HS-5 (cell line): ENCODE measurements at places on chromosomes 7 and 10.

DNA sequence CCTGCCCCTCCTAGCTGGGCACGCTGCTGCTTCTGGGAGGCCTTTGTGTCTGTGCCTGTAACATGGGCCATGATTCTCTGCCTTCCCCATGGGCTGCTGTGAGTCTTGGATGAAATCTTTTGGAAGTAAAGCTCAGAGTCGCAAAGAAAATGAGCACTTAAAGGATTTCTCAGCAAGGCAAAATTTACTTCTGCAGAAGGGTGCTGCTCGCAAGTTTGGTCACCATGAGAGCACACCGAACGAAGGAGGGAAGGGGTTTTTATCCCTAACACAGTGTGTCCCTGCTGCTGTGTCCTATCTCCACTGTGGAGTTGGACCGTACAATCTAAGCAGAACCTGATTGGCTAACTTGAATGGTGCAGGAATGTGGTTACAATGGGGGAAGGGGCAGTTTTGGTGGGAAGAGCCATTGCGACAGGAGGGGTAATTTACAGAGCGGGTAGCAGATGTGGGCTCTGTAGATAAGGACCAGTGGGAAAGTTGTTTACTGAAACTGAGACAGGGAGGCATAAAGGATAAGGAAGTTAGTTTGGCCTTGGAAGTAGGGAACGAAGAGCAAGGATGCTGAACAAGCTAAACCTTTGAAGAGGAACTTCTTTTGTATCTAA, 57.5 kb downstream of the FANK1 start:
- no peak for DNase-seq

DNA sequence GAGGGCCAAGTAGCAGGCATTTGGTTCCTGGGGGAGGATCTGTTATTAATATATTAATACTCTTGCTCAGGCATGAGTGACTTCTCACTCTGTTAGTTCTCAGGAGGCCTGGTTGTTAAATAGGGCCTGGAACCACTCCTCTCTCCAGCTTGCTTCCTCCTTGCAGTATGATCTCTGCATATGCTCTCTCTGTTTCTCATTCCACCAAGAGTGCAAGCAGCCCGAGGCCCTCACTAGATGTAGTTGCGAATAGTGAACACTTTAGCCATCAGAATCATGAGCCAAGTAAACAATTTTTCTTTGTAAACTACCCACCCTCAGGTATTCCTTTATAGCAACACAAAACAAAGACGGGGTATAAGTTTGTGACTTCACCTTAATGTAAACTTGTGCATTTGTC, 784.3 kb downstream of the DNAJB9 start:
- no peak for DNase-seq

GRCh38 chr7:88888684-88889083, 93.1 kb upstream of the TEX47 start:
- DNase-seq, result no peak

- no peak for DNase-seq
Observed at GRCh38 chr10:110744782-110745181, 100.6 kb downstream of the RBM20 start.

DNA sequence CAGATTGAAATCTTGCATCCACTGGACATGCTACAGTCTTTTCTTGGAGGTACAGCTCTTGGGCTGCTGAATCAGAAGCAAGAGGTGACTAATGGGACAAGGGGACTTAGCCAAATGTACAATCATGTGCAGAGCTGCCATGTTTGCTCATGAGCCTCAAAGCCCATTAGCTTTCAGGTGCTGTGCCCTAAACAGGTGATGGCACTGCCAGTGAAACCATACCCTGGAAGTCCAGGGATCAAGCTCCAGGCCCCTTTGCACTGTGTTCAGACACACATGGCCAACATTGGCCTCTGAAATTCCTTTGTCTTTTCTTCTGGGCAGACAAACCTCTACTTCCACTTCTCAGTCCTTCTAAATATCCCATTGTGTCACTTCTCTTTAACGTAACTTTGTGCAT, 328.2 kb downstream of the GRID1 start:
- DNase-seq, result no peak

- DNase-seq, result no peak
Observed at GRCh38 chr7:120996988-120997345, 8.5 kb downstream of the CPED1 start.

DNA sequence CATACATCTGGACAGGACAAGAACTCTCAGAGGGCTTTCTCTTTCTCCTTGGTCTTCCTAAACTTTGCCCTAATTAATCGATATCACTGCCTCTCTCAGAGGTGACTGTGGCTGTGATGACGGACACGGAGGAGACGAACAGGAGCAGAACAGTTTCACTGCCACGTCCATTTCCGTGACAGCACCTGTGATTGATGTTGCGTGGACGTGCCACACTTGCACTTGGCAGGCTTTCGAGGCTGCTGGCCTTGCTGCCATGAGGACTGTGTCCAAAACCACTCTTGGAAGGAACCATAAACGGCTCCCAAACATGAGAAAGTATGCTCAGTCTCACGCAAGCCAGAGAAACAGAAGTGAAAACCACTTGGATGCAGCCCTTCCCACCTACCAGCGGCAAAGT, 308.1 kb downstream of the DNAJB6 start:
- no peak for DNase-seq

GRCh38 chr10:79052291-79053080, 16.3 kb upstream of the ZMIZ1 start:
- DNase-seq, result no peak

DNA sequence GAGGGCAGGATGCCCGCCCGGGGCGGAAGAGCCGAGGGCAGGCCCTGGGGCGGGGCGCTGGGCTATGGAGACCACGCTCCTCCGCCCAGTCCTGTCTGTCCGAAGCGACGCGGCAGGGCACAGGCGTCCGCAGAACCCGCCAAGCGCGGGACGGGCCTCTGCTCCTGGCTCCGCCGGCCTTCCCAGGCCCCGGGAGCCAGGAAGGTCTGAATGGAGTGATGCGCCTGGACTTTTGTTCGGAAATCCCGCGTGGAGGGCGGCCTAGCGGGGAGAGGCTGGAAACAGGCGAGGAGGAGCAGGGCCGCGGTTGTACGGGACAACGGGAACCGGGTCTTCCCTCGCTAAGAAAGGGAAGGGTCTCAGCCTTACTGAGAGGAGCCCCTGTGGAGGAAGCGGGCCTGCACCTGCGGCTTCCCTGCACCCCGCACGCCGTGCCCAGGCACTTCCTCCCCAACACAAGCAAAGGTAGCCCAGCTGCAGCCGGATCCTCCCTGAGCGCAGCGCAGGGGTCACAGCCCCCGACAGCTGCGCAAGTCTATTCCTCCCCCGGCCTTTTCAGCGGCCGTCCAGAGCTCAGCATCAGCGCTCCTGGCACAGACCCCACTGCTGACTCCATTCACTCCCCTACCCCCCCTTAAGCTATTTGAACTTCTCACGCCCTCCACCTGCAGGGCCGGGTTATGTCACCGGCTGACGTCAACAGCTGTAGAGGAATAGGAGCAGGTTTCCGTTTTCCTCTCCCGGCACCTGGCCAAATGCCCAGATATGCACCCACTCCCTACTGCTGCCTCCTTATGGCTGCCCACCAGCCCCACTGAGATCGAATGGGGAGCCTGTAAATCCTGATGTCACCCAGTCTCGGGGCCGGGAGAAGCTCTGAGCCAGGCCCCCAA, 143.2 kb upstream of the RET start:
- no peak for DNase-seq

DNA sequence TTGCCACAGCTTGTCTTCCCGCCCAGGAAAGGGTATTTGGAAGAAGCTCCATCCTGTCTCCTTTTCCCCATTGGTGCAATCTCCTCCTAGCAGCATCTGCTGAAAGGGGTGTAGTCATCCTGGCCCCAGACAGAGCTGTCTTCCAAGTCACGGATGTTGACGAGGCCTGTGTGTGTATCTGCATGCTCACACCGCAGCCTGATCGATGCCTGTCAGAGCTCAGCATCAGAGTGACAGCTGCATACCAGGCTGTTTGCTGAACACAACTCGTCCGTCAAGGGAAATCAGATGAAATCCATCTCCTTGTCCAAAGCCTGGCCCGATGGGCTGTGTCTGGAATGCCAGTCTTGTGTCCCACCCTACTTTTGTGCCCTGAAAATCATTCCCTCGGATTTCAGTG, 21.2 kb upstream of the LRRC4 start:
- DNase-seq, result no peak

- DNase-seq, result no peak
Observed at GRCh38 chr7:166338-167060, 25.9 kb upstream of the FAM20C start.

- DNase-seq, result peak; percentile 80
Observed at GRCh38 chr10:52451817-52452216, 137.7 kb downstream of the DKK1 start.

DNA sequence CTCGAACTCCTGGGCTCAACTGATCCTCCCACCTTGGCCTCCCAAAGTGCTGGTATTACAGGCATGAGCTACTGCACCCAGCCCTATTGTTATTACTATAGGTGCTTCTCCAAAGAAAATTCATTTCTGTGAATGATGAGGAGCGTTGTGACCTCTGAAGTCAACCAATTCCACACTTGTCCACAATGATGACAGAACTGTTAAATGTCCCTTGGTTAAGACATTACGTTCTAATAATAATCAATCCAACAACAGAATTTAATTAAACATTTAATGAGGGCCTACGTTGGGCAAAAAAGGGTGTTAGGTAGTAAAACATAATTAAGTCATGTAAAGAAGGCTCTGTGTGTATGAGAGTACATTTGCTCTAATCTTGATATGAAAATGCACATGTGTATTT, 18.2 kb downstream of the POLR3A start:
- DNase-seq, result no peak

DNA sequence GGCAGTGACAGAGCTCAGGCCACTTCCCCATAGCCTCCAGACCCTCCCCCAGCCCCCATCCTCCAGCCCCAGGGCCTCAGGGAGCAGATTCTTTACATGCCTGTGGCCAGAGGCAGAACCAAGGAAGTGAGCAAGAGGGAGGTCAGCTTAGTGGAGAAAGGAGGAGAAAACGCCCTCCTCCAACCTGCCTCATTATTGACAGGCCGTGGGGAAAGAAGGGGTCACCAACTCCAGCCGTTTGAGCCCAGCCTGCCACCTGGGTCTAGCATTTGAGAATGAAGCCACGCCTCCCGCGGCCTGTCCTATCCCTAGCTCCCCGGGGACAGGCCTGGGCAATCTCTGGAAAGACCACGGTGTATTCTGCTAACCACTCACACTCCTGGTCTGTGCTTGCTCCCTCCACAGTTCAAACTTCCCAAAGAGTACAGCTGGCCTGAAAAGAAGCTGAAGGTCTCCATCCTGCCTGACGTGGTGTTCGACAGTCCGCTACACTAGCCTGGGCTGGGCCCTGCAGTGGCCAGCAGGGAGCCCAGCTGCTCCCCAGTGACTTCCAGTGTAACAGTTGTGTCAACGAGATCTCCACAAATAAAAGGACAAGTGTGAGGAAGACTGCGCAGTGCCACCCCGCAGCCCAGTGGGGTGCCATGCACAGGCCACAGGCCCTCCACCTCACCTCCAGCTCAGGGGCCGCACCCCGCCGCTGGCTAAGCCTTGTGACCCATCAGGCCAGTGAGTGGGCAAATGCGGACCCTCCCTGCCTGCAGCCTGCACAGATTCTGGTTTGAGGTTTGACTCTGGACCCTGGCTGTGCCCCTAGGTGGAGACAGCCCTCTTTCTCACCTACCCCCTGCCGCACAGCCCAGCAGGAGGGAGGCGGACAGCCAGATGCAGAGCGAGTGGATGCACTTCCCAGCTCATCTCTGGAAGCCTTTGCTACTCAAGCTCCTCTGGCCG, 14.3 kb upstream of the TRIM8 start:
- peak; percentile 83 for DNase-seq

- no peak for DNase-seq
Observed at GRCh38 chr10:13708256-13708990, 121.7 kb downstream of the PRPF18 start.

- DNase-seq, result no peak
Observed at GRCh38 chr10:117757086-117757720, 214.7 kb downstream of the EMX2 start.

GRCh38 chr7:148894591-148894990, 10.5 kb upstream of the EZH2 start:
- DNase-seq, result no peak

GRCh38 chr10:56181607-56182006, 179.5 kb downstream of the ZWINT start:
- no peak for DNase-seq

DNA sequence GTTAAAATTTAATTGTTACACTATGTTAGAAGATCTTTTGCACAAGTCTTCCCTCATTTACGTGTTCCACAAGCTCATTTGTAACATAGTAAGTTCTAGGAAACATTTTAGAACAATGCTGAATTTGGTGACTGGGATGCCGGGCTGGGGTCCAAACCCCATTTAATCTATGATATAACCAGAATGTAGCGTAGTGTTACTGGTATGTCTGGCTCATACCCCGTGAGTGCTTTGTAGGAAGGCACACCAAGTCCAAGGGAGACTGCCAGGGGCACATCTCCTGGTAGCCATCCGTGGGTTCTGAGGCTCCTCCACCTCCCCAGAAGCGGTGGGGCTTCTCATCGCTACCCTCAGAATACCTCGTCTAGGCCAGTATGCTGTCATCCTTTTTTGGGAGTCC, 21.3 kb upstream of the TMEM236 start:
- DNase-seq, result no peak

DNA sequence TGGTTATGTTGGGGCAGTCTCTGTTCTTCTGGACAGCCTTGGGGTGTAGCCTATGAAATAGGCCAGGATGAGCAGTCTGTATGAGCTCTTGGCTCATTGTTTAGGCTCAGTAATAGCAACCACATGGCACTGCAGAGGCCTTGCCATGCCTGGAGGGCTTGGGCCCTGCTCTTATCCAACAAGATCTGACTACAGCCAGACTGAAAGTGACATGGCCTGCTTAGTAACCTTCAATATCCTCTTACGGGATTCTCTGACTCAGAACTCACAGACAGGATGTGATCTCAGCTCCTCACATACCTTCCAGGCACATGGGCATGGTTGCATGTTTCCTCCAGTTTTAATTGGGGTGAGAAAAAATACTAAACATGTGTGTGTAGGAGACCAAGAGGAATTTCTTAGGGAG, 289.3 kb downstream of the PTEN start:
- peak; percentile 98 for DNase-seq

DNA sequence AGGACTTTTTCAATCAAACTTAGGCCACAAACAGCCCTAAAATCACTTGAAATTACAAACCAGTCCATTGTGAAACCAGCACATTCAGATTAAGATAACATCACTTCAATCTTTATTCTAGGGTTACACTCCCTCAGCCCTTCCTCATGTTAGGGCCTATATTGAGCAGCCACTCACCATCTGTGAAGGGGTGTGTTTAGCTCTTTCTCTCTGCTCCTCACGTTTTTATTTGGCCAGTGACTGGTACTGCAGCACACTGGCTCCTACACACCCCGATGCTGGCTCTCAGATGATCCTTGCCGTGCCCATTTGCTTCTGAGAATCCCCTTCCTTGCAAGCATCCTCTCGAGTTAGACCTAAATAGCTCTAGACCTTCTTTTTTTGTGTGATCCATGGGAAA, 604.5 kb downstream of the INHBA start:
- no peak for DNase-seq

DNA sequence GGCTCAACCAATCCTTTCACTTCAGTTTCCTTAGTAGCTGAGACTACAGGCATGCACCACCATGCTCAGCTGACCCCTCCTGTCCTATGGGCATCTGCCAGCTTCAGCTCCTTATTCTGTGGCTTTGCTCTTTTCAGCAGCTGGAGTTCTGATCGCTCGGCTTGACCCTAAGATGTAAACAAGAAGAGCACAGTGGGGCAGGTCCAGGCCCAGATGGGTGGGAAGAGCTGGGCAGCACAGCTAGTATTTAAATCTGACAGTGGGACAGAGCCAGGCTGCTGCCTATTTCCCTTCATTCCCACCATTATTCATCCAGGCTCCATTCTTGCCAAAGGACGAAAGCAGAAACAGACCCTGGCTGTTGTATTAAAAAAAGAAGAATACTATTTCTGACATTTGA, 494.9 kb upstream of the PODXL start:
- DNase-seq, result no peak

GRCh38 chr10:99872367-99873162, 90.1 kb downstream of the ABCC2 start:
- no peak for DNase-seq
